Naive thymus-derived CD8-positive, alpha-beta T cell (primary cell): ENCODE measurements at places on chromosomes 3 and 15.

- no peak overlapping the region for H3K4me3 ChIP-seq
- H3K36me3 ChIP-seq = peaks cover 5% of the 10 kb centered on the region
- no peak for DNase-seq
- peaks cover 3% of the 10 kb centered on the region for H3K4me1 ChIP-seq
- no peaks in the 10 kb centered on the region for H3K27me3 ChIP-seq
These were observed 15.8 kb downstream of the SLC9A9 start for GRCh38 chr3:143832433-143832832.

DNA sequence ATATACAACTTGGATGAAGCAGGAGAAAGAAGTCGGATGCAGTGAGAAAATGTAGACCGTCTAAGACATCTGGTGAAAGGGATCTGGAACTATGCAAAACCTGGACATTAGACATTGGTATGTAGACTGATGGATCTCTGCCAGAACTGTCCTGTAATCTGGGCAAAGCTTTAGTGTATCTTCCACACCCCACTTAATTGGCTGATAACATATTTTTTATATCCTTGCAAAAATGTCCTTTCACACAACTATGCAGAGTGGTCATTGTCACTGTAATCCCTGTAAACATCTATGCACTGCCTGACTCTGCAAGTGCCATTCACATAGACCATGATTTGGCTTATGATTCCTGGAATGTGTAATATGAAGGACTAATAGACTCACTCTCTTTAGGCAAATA, 163.1 kb downstream of the TUSC7 start:
- no peaks in the 10 kb centered on the region for H3K4me1 ChIP-seq
- no peaks in the 10 kb centered on the region for H3K36me3 ChIP-seq
- H3K27me3 ChIP-seq = no peaks in the 10 kb centered on the region
- no peak overlapping the region for H3K4me3 ChIP-seq

GRCh38 chr3:108051005-108051404, 39.8 kb downstream of the CD47 start:
- H3K4me1 ChIP-seq = peaks cover 18% of the 10 kb centered on the region
- H3K4me3 ChIP-seq = no peak overlapping the region
- DNase-seq = no peak
- H3K27ac ChIP-seq = peak overlapping the region; percentile 15
- no peaks in the 10 kb centered on the region for H3K27me3 ChIP-seq

DNA sequence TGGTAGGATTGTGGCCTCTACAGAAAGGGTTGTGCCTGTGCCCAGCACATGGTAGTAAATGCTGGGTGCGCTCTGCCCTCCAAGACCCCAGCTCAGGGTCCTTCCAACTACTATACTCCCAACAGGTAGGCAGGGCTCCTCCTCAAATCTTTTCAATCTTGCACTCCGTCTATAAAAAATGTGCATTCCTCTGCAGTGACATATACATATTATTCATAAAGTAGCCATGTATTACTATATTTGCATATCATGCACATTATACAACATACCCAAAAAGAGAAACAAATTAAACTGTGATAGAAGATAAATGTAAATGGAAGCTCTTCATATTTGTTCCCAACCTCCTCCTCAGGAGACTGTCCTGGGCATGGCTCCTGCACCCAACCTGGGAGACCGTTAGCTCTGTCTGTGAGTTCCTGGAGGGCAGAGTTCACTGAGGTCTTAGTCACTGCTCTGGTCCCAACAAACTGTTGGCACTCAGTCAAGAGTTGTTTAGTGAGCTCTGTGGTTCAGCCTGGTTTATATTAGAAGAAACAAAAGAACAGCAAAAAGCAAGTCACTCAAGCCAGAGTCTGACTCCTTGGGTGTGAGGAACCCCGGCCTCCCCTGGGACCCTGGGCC, 47.7 kb upstream of the GRIP2 start:
- H3K4me1 ChIP-seq = no peaks in the 10 kb centered on the region
- H3K27me3 ChIP-seq = peaks cover 32% of the 10 kb centered on the region
- DNase-seq = no peak
- H3K4me3 ChIP-seq = no peak overlapping the region

- H3K4me3 ChIP-seq = no peak overlapping the region
- DNase-seq = no peak
- H3K27me3 ChIP-seq = no peaks in the 10 kb centered on the region
- H3K4me1 ChIP-seq = no peaks in the 10 kb centered on the region
These were observed 30.4 kb upstream of the RBP2 start for GRCh38 chr3:139506766-139507165.

GRCh38 chr15:63082366-63082765, 39.3 kb upstream of the LACTB start:
- no peaks in the 10 kb centered on the region for H3K4me1 ChIP-seq
- H3K27me3 ChIP-seq = peaks cover 11% of the 10 kb centered on the region
- H3K36me3 ChIP-seq = no peaks in the 10 kb centered on the region
- no peak overlapping the region for H3K4me3 ChIP-seq
- no peak overlapping the region for H3K27ac ChIP-seq

GRCh38 chr3:108835101-108835500, 12.5 kb downstream of the TRAT1 start:
- peak overlapping the region; percentile 90 for H3K4me3 ChIP-seq
- H3K27ac ChIP-seq = peak overlapping the region; percentile 92
- peaks cover 7% of the 10 kb centered on the region for H3K36me3 ChIP-seq

GRCh38 chr15:92033314-92033713, 179.8 kb downstream of the SLCO3A1 start:
- H3K36me3 ChIP-seq = peaks cover 8% of the 10 kb centered on the region
- no peak for DNase-seq
- H3K4me3 ChIP-seq = no peak overlapping the region
- no peaks in the 10 kb centered on the region for H3K27me3 ChIP-seq
- peaks cover 13% of the 10 kb centered on the region for H3K4me1 ChIP-seq
